HAP-1 (cell line): ENCODE measurements at places on chromosomes 7 and 10.

DNA sequence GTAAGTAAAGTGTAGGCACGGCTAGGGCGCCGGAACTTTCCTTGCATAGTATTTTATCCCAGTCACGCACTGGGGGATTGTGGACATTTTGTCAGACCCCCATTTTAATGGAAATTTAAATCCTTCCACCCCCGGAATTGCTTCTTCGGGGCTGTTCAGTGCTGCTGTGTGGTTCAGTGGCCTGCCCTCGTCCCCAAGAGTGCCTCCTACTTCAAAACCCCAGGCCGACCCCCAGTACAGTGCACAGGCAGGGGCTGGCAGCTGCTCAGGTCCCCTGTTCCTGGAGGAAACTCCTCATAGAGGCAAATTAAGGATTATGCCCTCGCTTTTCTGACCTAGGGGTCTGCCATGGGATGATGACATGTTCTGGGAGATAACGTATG, 94.5 kb downstream of the PTPRE start:
- DNase-seq, result no peak

DNA sequence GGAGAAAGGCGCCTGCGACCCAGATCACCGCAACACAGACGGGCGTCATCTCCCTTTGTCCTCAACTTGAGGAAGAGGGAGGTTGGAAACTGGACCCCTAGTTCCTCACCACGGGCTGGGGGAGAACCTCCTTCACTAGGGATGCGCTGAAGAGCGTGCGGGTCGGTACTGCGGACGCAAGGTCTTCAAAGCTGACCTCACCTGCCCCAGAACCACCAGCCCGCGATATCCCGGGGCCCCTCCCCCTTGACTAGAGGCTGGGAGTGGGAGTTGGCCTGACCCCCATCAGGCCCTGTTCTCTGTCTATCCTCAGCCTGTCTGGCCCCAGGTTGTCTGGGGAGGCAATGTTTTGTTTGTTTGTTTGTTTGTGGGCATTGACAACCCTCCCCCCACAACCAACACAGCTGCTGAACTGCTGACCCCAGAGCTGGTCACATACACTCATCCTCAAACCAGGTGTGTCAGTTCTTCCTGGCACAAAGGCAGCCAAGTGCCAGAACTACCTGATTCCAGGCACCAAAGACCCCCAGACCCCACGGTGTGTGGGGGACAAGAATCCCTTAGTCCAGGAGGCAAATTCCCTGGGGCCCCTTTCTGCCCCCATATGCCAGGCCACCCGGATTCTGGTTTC, 2.9 kb downstream of the NPM3 start:
- no peak for DNase-seq

- no peak for DNase-seq
These were observed 510.9 kb downstream of the RPS24 start for GRCh38 chr10:78544423-78545090.

DNA sequence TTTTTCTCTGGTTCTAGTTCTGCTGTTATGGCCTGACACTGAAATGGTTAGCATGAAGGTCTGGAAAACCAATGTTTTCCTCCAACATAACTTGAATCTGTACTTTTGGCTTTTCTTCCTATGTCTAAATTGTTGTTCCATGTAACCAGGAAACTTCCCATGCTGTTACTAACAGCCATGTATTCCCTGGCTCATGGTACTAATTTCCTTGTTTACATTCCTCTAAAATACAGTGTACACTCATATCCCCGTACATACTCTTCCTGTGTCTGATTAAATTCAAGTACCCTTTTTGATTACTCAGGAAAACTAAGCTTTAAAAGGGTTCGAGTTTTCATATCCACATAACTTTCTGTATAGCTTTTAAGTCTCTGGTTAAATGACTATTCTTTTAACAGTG, 12.3 kb upstream of the ACSM6 start:
- no peak for DNase-seq
